ENCODE measurements at places on chromosomes 4 and X. TPM values are rescaled to one million over a fixed set of nuclear protein-coding genes. Genes with fewer than 3 reads are reported as not detected.
A peak's percentile ranks its signal among the peaks of the same experiment; 100 is the strongest.

GRCh38 chr4:124372916-124373315 lies 339.6 kb downstream of the ANKRD50 start:
- no peak for DNase-seq

DNA sequence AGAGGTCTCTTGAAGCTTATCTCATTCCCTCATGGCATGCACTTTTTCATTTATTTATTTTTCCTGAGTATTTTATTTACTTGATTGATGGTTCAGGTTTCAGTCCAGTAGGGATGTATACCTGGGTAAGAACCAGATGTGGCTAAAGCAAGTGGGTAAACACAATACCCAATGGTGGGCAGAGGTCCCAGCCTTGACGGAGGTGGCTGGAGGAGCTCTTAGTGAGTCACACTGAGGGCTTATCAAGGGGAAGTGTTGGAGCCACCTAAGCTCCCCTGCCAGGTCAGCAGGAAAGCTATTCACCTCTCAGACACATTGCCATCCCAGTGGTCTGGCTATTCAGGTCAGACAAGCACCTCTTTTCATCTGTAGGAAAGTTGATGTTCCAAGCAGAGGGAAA lies 236.2 kb upstream of the MAGEB16 start:
- no peak for DNase-seq

DNA sequence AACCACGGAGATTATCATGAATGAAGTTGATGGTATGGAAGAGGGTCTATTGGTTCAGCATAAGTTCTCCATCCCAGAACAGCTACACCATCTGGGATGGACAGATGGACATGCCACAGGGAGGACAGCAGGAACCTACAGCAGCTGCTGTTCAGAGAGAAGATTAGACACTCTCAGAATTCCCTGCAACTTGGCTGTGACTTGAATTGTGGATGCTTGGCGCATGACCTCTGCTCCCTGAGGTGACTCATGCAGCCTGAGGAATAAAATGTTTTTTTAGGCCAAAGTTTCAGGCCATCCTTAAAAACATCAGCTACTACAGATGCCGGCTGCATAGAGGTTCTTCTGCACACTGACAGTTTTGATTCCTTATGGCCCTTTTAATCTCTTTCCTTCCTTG lies 97.3 kb downstream of the RS1 start:
- DNase-seq = peak; percentile 21

DNA sequence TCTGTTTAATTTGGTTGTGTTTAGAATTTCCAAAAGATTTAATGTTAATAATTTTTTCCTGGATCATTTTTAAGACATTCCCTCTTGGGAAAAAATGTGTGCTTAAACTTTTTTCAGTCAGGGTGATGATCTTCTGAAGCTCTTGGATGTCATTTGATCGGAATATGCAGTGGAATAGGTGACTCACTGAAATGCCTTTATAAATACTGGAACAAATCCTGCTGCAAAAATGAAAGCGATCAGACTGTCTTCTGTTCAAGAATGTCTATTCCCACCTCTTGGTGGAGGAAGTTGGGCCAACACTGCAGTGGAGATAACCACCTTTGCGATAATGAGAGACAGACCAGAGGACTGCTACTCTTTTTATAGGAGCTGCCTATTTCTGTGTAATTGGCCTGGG lies 46.7 kb downstream of the LARP1B start:
- peak; percentile 8 for DNase-seq

DNA sequence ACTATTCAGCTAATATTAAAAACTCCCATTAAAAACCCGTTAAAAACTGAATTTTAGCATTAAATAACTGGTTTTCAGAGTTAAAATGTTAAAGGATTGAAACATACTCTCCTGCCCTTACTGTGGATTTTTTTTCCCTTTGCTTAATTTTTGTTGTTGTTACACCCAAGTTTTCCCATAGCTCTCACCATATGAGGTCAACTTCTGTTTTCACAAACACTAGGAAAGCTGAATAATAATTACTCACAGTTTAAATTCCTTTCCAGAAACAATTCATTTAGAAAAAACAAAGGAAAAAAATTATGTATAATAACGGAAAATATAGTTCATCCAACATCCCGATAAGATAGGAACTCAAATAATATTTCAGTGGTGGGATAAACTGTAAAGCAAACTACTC lies 129.0 kb downstream of the PPP3CA start:
- no peak for DNase-seq

GRCh38 chr4:66974665-66975064 lies 570.6 kb downstream of the CENPC start:
- no peak for DNase-seq

GRCh38 chrX:3370656-3371055 lies 24.2 kb upstream of the MXRA5 start:
- DNase-seq = no peak

GRCh38 chrX:143500751-143501150 lies 16.5 kb downstream of the SPANXN3 start:
- no peak for DNase-seq

- DNase-seq = peak; percentile 73
Observed at GRCh38 chrX:19682712-19683331, 167.5 kb upstream of the MAP3K15 start.

- no peak for DNase-seq
Observed at GRCh38 chrX:123357941-123358340, 173.9 kb downstream of the GRIA3 start.

- DNase-seq = no peak
Observed at GRCh38 chrX:16454926-16455325, 195.0 kb upstream of the S100G start.

DNA sequence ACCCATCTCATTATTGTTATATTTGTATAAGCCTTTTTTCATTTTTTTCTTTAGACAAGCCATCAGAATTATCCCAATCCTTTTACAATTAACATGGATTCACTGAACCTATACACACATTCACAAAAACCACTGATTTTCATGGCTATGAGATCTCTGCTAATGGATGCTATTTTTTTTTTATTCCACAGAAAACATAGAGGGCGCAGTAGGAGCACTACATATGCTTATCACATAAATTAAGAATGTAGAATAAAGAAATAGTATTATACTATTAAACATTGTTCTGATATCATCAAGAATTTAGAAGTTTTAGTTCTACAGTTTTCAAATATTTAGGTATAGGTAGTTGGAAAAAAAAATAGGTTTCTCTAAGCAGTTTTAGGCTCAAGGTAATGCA lies 1477.4 kb downstream of the ARAP2 start:
- no peak for DNase-seq

DNA sequence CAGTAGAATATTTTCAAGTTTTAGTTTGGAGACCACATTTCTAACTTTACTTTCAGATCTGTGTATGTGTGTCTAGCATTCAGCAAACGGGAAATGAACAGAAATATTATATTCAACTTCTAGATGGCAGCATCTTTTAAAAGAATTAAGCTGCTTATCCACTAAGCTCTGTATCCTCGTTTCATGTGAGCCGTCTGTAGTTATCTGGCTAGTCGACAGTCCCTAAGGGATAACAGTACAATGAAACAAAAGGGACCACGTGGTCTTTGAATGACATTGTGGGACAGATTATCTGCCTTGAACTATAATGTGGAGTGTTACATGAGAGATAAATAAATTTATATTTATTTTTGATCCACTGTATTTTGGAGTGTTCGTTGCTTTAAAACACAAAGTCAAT lies 35.8 kb upstream of the PRSS12 start:
- DNase-seq = no peak

DNA sequence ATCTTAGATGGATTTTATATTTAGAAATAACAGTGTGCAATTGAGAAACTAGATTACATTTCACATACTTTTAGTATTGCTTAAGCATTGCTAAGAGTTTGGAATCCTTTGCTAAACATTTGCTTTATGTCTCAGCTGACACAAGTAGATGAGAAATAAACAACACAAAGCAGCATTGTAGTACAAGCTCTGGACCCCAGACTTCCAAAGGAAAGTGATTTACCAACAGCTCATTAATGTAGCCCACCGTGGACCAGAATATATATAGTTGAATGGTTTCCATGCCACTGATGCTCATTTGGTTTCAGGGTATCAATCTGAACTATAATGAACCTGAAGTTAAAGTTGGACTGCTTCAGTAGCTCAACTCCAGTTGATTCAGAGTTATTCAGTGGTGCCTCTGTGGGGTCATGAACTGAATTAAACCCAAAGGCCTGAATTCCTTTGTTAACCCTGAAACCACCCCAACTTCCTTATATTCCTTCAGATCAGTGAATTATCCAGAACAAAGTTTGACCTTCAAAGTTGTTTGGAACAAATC lies 132.1 kb upstream of the NEIL3 start:
- DNase-seq = peak; percentile 72

- DNase-seq = no peak
Observed at GRCh38 chrX:54530357-54530900, 410 bp downstream of the GNL3L start.

- DNase-seq = no peak
Observed at GRCh38 chrX:57583477-57583876, 8.3 kb upstream of the ZXDB start.

- no peak for DNase-seq
Observed at GRCh38 chrX:53241558-53241957, 16.6 kb upstream of the KDM5C start.

- DNase-seq = no peak
Observed at GRCh38 chr4:4990857-4991540, 28.3 kb downstream of the CYTL1 start.

GRCh38 chrX:115493015-115493414 lies 68.0 kb upstream of the PLS3 start:
- DNase-seq = no peak

GRCh38 chrX:136847874-136848273 lies 32.7 kb downstream of the RBMX start:
- no peak for DNase-seq

DNA sequence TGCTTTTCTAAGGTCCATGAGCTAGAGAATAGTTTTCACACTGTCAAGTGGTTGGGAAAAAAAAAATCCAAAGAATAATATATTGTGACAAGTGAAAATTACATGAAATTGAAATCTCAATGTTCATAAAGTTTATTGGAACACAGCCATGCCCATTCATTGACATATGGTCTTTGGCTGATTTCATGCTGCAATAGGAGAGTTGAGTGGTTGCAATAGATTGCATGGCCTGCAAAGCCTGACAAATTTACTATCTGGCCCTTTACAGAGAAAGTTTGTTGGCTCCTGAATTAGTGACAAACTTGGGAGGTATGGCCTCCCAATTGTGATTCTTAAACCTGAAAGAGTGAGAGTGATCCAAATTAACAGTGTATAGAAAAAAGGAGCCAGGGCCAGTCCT lies 115.5 kb upstream of the FAM9C start:
- DNase-seq = no peak

GRCh38 chr4:3613967-3614730 lies 81.9 kb upstream of the LRPAP1 start:
- DNase-seq = no peak

DNA sequence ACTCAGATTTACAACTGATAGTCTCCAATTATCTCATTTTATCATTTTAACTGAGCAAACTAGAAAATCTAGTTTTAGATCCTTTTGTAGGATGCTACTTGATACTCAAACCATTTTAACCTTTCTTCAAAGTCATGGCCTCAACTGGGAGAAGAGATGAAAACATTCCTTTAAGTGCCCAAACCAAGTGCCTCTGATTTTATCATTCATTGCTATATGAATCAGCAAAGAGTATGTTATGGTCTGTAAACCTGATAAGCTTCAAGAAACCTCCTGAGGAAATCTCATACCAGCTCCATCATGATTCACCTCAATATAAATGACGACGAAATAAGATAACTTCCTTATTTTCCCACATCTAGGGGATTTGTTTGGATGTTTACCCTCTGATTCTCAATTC lies 119.9 kb downstream of the FAM13A start:
- no peak for DNase-seq

DNA sequence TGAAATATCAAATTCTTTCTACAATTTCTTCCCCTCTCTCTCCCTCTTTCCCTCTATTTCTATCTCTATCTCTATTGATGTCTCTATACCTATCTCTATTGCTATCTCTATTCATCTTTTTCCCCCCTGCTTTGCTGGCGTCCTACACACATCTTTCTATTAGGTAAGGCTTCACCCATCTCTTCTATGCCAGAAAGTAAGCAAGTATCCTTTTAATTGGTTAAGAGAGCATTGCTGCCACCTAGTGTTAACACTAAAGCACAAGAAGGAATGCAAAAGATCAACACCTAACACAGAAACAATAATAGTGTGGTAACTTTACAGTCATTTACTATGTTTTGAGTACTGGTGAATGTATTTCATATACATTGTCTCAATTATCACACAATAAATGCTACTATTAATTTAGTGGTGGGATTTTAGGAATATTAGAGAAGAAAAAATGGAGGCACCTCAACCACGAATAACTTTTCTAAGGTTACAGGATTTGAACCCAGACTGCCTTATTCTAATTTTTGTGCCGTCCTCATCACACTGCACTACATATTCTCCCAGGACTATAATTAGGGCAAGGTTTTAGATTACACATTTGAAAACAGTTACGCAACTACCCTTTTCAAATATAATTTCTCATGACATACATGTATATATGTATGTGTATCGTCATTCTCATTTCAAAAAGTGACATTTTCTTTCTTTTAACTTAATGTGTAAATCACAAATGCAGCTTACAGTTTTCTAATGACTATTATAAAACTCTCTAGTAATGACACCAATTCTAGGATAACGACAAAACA lies 3.7 kb upstream of the C4orf36 start:
- DNase-seq = no peak

- no peak for DNase-seq
Observed at GRCh38 chr4:144223661-144224060, 83.1 kb upstream of the GYPA start.

DNA sequence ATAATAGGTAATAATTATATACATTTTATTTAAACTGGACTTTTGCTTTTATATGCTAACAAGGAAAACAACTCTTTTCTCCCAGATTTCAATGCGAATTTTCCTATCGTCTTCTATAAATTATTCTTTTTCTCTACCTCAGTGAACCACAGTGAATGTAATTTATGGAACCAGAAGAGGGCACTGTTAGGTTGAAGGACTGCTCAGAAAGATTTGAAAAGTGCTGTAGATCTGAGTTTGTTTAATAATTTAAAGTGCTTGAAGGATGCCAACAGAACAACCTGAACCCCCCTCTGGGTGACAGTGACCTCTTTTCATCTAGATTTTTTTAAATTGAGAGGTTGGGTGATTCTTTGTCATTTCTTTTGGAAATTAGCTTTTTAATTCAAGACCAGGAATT lies 54.9 kb downstream of the PHOX2B start:
- peak; percentile 3 for DNase-seq

The LRPAP1 gene
- polyA plus RNA-seq = 150 TPM

The BST1 gene
- 27.6 TPM for polyA plus RNA-seq

The PLXNB3 gene
- 5.5 TPM for polyA plus RNA-seq

The WNK3 gene
- polyA plus RNA-seq = 0.63 TPM

The GPR82 gene
- polyA plus RNA-seq = not detected

The RHOXF2B gene
- polyA plus RNA-seq = not detected

The PCDH18 gene
- polyA plus RNA-seq = 204 TPM

The GATA1 gene
- polyA plus RNA-seq = not detected

The H2AZ1 gene
- 447 TPM for polyA plus RNA-seq

The RAB28 gene
- polyA plus RNA-seq = 13.6 TPM

The RAPGEF2 gene
- polyA plus RNA-seq = 51.5 TPM

The ARHGAP36 gene
- polyA plus RNA-seq = not detected

The GNRHR gene
- not detected for polyA plus RNA-seq

The TEX13B gene
- not detected for polyA plus RNA-seq

The DCHS2 gene
- polyA plus RNA-seq = not detected

The TRAM1L1 gene
- polyA plus RNA-seq = 3.7 TPM

Measured in AG04450 (cell line).